Activated effector memory CD4-positive, alpha-beta T cell treated with Interleukin-2 at 50 U/mL for 16 hours (primary cell): ENCODE measurements at places on chromosomes 4 and X.

DNA sequence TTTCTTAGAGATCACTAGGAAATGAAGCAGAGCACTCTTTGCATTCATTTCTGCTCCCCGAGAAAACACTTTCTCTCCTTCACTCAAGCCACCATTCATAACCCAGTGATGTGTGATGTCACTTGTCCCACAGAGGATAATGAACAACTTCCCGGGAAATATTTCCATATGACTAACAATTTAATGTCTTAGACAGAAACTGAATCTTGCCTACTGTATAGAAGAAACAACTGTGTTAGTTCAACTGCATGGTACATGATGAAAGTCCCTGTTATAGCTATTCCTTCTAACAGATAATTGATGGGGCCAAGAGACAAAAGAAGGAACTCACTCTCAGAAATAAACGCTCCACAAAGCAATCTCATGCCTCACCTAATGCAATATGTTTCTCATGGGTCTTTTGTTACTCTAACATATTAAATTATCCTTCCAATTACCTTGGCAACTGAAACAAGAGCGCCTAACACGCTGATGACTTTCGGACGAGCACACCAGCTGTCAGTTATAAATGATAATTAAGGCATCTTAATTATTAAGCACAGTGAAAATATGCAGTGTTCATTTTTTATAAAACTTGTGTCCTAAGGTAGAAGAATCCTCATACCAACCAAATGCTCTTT lies 113.7 kb upstream of the TLR3 start:
- DNase-seq: no peak

DNA sequence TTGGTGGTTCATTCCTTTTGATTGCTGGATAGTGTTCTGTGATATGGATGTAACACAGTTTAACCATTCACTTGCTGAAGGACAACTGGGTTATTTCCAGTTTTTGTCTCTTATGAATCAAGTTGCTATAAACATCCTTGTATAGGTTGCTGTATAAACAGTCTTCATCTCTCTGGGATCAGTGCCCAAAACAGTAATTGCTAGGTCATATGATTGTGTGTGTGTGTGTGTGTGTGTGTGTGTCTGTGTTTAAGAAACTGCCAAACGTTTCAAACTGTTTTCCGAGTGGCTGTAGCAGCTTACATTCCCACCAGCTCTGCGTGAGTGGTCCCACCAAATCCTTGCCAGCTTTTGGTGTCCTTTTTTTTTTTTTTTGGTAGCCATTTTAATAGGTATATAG lies 60.4 kb downstream of the F11 start:
- DNase-seq: no peak

DNA sequence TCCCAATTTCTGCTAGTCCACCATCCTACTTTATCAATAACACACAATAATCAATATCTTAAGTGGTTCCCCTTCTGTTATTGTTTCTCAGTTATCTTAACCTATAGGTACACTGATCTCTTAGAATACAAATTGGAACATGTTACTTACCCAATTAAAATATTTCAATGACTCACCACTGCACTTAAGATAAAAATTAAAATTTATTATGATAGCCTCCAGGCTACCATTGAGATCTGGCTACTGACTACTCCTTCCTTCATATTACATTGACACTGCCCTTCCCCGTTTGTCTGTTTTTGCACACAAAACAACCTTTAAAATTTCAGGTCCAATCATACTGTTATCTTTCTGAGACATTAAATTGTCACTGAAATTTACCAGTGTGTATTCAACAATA lies 1074.7 kb downstream of the ADGRL3 start:
- no peak for DNase-seq

DNA sequence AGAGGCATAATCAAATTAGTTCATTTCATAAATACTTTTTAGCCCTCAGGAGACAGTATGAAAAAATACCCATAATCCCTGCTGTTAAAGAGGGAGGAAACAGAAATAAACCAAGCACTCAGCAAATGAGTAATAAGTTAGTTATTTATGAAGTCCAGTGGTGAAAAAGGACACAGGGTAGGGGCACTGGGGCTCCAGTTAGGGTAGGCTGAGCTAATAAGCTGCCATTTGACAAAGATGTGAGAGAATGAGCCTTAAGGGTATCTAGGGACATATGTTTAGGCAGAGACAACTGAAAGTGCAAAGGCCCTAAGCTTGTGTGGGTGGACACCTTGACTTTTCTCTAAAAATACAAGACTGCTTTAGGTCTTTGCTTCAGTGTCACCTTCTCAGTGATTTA lies 94.4 kb downstream of the IL15 start:
- no peak for DNase-seq

- DNase-seq: no peak
These were observed 45.2 kb upstream of the SLC39A8 start for GRCh38 chr4:102390438-102390837.

DNA sequence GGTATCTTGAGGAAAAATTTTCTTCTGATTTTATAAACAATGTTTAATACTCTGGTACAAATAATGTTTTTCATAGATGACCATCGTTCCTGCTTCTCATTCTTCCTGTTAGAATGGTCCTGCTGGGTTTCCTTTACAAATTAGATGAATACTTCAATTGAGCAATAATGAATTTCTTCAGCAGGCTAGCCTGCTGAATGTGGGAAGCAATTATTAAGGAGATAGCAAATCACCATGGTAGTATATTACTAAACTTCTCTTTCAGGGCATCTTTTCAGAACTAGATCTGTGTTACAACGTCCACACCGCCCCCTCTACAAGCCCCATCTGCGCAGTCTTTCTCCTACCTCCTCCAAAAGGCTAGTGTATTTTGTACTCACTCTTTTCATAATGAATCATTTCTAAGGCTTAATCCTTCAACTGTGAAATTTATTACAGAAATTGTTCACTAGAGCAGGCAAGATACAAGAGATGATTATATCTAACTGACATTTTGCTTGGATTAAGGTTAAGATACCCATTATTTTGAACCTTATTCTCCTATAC lies 38.4 kb downstream of the GPRIN3 start:
- no peak for DNase-seq

- DNase-seq: no peak
These were observed 183.5 kb upstream of the ANXA10 start for GRCh38 chr4:167908816-167909215.

- no peak for DNase-seq
These were observed 368.9 kb upstream of the CTSO start for GRCh38 chr4:156322592-156322991.

GRCh38 chr4:114997576-114998247 lies 115.7 kb downstream of the NDST4 start:
- DNase-seq: no peak

DNA sequence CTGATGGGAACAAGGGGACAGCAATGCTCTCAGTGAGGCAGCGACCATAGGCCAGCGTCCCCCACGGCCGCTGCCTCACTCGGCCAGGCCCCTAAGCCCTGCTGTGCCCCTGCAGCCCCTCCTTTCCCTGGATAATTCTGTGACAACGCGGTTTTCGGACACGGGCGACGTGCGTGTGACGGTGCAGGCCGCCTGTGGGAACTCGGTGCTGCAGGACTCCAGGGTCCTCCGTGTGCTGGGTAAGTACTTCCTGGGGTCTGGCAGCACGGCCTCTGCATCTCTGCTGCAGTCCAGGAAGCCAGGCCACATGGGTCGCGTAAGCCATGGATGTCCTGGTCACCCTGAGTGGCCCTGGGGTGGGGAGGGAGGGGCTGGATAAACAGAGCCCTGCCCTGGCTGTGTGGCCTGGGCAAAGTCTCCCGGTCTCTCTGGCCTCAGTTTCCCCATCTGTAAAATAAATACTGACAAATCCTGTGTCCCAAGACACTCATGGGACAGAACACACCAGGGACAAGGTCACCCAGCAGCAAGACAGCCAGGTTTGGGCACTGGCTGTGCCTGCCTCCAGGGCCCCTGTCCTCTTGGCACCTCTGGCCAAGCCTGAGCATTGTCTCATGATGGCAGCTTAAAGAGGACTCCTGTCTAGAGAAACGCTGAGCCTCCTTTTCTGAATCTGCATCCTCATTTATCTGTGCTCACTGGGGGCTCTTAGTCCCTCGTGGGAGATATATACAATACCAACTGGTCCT lies 212.8 kb downstream of the AFAP1 start:
- no peak for DNase-seq

DNA sequence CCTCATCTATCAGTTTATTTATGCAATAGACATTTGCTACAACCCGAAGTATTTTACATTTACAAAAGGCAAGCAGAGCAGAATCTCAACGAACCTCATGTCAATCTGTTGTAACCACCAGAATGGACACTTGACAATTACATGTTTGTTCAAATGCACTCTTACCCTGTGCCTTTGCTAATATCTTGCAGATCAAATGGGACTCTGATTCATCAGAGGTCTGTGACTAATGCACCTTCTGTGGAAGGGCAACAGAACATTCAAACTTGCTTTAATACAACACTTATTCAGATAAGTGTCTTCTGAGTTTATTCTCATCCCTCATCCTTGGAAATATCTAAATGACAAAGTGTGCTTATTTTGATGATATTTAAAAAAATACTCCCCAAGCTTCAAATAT lies 644.7 kb upstream of the PCDH10 start:
- no peak for DNase-seq

DNA sequence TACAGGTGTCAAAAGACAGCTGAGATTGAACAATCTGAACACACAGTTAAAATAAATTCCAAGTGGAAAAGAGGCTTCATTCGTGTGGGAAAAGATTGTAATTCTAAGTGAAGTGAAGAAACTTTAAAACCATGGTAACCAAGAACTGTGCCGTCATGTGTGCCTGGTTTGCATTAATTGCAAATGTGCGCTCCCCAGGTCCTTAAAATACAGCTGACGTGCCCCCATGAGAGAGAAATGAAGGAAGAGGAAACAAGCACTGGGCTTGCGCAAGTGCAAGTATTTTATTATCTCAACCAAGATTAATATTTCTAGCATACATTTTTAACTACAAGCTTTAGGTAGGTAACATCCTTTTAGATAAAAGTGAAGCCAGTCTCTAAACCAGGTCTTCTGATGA lies 92.5 kb downstream of the PARM1 start:
- no peak for DNase-seq

- DNase-seq: no peak
These were observed 34.2 kb downstream of the TENM3 start for GRCh38 chr4:182277377-182277776.
